ENCODE measurements at places on chromosomes 12 and 14. TPM values are rescaled to one million over a fixed set of nuclear protein-coding genes. Genes with fewer than 3 reads are reported as not detected.

The TSPAN9 gene
- 47.5 TPM for total RNA-seq

The NTS gene
- total RNA-seq, result 0.81 TPM

The LPAR5 gene
- 0.78 TPM for total RNA-seq

The SMOC1 gene
- 3.6 TPM for total RNA-seq

DNA sequence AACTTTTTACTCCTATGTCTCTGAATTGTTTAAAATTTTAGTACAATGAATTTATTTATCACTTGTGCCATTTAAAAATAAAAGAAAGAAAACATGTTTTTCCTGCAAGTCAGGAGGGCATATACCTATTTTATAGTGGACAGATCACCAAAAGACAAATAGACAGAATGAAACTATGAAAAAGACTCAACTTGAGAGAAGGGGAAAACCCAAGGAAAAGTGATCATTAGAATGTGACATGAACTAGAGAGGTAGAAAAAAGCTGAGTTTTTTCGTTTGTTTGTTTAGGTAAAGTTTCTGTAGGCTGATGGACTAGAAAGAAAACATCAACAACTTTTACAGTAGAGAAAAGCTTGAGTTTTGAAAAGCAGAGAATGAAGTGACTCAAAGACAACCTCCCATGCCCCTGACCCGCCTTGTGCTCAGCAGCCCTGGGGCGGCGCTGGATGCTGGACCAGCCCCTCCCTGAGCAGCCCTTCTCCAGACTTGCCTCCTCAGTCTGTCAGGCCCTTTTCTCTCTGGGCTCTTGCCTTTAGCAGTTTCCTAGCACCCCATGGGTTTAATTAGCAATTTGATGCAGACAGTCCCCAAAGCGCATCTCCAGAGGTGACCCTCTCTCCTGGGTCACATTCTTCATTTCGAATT lies 95.1 kb upstream of the ARID2 start:
- DNase-seq, result no peak

- DNase-seq, result no peak
Measured at GRCh38 chr14:80078501-80078900, 132.8 kb downstream of the DIO2 start.

- DNase-seq, result no peak
Measured at GRCh38 chr14:20476776-20477175, 7.6 kb downstream of the PNP start.

Data from thyroid gland (tissue), 4 donors.